ENCODE measurements at places on chromosomes 1 and 21.

- no peak for DNase-seq
These were observed 88.1 kb upstream of the CACYBP start for GRCh38 chr1:174911606-174912005.

DNA sequence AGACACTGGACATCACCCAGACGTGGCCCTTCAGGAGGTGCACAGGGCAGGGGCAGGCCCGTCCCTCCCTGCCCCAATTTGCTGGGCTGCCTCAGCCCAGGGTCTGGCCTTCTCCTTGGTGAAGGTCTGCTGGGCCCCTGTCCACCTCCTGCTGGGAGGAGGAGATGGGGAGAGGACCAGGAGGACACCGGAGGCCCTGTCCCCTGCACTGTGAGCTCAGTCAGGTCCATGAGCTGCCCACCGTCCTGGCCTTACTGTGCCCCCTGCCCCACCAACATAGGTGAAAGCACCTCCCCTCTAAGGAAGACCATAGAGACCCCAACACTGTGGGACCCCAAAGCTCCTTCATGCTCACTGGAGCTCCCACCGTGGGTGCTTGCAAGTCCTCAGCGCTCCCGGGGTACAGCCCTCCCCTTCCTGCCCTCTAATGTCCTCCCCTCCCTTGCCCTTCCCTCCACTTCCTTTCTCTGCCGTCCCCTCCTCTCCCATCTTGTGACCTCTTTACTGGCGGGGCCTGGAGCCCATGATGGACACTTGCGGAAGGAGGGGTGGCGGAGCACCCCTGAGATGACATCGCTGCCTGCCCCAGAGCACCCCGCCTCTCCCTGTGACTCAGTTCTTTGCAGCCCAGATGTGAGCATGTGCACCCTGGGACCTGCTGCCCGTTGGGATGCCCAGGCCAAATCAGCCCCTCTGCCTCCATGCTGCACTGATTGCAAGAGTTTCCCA, 4.6 kb downstream of the LRRC3 start:
- DNase-seq = no peak

- DNase-seq = no peak
These were observed 14.8 kb downstream of the HSPG2 start for GRCh38 chr1:21922090-21923013.

DNA sequence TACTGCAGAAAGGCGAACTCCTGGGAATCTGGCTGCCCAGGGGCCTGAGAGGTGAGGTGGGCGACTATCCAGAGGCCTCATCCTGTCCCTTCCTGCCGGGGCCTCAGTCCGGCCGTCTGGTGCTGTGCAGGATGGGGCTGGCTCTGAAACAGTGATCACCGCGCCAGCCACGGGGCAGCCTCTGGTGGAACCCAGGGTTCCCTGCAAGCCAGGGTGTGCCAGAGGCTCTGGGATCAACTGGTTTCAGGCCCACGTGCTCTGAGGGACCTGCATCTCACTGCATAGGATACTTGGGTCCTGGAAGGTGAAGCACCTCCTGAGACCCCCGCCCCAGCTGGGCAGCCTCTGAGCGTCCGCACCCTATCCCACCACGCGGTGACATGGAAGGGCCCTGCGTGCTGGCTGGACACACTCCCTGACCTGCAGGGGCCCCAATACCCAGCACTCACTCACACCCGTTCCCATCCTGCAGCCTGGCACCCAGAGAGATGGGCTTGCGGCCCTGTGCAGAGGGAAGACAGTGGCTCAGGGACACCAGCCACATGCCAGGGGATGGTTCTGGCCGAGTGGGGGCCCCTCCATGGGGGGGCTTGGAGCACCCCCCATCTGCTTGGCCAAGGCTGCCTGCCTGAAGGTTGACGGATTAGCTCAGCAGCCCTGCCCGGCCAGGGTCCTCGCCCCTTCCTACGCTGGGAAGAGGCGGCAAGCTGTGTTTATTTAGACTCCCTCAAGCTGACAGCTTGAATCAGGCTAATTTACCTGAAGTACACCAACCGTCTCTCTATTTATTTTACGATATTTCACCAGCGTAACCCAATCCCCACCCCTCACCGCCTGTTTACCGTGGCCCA, 64.3 kb upstream of the TTC34 start:
- DNase-seq = no peak

GRCh38 chr1:190226006-190226405, 251.7 kb downstream of the BRINP3 start:
- no peak for DNase-seq

DNA sequence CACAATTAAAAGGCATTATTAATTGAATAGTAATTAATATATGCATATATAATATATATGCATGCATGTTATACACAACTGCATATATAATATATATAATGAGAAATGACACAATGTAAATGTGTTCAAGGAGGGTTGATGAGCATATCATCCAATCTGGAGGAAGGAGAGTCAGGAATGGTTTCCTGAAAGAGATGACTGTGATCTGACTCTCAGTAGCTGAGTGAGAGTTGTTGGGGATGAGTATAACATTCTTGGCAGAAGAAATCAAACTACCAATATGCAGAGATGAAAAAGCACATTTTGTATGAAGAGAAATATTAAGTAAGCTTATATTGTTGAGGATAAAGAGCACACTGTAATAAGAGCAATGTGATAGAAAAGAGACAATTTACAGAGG, 37.3 kb downstream of the F13B start:
- no peak for DNase-seq

- DNase-seq = no peak
These were observed 300.6 kb downstream of the ZNF326 start for GRCh38 chr1:90295534-90295933.

GRCh38 chr1:232533328-232533727, 96.6 kb downstream of the SIPA1L2 start:
- no peak for DNase-seq

- DNase-seq = peak; percentile 15
These were observed 38.7 kb upstream of the TTC34 start for GRCh38 chr1:2840036-2840809.

DNA sequence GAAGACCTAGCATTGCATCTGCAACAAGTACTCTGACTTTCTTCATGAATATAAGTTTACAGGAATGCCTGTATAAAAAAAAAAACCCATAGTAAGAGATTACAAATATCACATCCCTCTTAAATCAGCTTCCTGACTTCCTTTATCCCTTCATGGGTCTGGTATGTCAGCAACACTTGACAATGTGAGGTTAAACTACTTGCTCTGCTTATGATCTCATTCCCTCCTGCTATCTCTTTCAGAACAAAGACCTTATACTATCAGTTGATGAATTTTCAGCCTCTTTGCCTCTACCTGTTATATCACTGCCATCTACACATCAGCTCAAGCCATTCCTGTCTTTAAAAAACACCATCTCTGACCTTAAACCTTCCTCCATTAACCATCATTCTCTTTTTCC, 130.9 kb upstream of the SAMSN1 start:
- no peak for DNase-seq

DNA sequence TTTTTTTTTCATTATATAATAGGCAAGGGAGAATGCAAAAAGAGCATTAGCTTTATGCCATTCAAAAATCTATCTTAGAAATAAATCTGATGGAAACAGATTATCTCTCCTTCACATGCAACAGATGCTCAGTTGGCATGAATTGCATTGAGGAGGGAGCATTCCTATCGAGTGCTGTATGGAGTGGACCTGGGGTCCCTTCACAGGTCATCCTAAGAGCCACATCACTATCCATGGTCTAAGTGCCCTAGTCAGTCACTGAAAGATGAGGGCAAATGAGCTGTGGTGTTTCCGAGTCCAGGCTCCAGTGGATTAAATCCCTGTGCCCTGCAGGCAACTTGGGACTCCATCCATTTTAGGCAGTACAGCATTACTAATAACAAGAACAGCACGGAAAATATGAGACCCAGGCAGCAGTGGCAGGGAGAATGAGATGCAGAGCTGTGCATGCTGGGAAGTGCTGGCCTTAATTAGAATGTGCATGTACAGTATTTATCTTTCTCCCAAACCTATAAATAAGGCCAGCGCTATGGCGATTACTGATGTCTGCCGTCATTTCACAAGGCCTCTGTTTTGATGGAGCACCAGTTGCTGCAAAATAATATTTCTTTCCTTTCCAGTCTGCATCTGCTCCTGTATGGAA, 512.3 kb upstream of the PLXNA2 start:
- no peak for DNase-seq

DNA sequence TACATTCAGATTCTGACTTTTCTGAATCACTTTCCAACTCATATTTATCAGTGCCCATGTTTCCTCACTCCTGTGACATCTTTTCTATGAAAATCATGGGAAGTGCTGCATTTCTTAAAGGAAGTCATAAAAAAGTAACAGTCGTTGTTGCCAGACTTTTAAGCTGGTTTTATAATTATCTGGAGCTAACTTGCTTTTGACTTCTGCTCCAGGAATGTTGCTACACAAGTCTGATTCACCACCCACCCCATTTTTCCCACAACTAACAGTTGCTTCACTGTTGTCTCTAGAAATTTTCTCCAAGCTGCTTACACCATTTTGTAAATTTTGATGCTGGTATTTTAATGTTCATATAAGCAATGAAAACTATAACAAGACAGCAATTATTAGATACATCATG, 12.2 kb downstream of the FCRLB start:
- DNase-seq = no peak

- no peak for DNase-seq
These were observed 5.5 kb downstream of the RNF223 start for GRCh38 chr1:1068517-1069055.

Measured in activated CD4-positive, CD25-positive, alpha-beta regulatory T cell (primary cell).